ENCODE measurements at places on chromosomes 16 and 17.

- no peak for DNase-seq
Measured at GRCh38 chr16:22250522-22250921, 44.4 kb downstream of the EEF2K start.

- DNase-seq: peak; percentile 66
Measured at GRCh38 chr17:60392845-60393702, 1.1 kb upstream of the USP32 start.

DNA sequence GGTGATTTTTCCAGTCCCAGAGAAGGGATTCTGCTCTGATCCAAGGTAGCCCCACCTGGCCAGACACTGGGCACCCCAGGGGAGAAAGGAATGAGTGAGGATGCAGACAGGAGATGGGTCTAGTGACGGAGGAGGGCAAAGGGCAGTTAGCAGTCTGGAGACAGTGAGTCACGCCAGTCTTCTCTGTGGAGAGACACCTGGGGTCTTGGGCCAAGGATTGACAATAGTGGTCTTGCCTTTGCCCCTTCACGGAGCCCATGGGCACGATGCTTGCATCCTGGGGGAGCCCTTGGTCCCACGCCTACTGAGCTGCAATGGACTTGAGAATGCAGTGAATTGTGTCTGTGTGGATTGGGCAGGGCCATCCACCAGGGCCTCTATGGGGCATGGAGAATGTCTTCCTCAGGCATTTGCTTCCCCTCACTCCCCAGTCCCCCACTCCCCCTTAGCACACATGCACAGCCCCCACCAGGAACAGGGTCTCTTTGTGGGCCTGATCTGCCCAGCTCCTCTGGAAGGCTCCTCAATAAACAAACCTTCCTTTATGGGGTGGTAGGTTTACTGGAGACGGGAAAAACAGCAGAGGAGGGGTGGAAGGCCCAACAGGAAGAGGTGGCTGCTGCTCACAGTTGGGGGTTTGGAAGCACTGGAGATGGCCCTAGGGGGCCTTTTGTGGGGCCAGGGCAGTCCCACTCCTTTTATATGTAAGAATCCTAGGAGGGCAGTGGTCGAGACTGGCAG lies 1.4 kb downstream of the CHAD start:
- DNase-seq: no peak

- DNase-seq: no peak
Measured at GRCh38 chr16:56691885-56692284, 9.6 kb downstream of the MT1X start.

GRCh38 chr17:72576289-72576759 lies 455.5 kb downstream of the SOX9 start:
- no peak for DNase-seq

DNA sequence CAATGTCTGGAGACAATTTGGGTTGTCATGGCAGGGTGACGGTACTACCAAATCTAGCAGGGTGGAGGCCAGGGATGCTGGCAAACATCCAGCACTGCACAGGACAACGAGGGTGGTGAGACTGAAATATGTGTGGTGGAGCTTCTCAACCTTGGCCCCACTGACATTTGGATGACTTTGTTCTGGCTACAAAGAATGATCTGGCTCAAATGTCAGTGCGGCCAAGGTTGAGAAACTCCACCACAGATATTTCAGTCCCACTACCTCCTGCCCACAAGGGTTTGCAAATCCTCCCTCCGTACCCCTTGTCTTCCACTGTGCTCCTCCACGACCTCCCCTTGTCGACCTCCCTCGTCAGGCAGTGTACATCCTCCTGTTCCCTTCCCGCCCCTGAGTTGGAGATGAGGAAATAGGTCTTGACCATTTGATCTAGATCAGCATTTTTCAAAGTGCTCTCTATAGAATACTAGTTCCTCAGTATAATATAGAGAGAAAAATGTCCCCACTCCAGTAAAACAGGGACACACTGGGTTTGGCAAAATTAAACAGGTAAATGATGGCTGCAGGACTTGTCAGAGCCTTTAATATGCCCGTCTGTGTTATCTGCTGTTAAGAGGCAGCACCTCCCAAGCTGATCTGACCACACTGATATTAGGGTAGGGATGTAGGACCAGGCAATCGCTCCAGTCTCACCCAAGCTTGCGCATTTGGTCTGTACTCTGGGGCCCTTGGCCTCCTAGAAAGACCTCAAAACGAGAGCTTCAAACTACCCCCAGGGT lies 6.8 kb downstream of the OSGIN1 start:
- DNase-seq: no peak

Data from A673 (cell line).